Right renal cortex interstitium (tissue), 3 donors: ENCODE measurements at places on chromosomes 4 and X. TPM values are rescaled to one million over a fixed set of nuclear protein-coding genes. Genes with fewer than 3 reads are reported as not detected.

- DNase-seq: no peak
Observed at GRCh38 chr4:632926-633325, 7.6 kb downstream of the PDE6B start.

DNA sequence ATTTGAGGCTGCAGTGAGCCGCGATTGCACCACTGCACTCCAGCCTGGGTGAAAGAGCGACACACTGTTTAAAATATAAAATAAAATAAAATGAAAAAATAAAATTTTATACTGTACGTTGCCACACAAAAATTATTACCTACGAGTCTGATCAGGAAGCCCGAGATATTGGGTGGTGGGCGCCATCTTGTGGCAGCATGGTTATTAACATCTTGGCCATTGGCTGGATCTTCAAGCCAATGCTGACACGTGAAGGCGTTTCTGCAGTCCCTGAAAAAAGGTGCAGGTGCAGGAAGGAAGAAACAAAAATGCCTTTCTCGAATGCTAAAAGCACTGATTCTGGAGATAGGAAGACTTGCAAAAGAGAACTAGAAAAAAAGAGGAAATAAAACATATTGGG lies 4.9 kb upstream of the TLR8 start:
- peak; percentile 1 for DNase-seq

The FAM47C gene
- polyA plus RNA-seq: not detected

DNA sequence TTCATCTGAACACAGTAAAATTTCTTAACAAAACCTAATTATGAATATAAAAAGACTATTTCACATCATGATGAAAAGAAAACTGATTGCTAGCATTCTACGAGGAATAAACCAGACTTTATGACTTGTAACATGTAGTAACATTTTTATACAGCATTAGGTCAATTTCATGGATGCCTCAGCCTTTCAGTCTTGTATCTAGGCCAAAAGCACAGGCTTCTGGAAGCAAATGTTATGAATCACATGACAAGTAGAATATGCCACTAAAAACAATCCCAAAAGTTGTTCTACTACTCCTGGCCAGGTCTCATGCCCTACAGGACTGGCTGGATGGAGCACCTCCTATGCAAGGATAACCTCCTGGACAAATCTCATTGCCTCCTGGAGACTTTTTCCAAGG lies 101.2 kb downstream of the ARHGAP6 start:
- no peak for DNase-seq

DNA sequence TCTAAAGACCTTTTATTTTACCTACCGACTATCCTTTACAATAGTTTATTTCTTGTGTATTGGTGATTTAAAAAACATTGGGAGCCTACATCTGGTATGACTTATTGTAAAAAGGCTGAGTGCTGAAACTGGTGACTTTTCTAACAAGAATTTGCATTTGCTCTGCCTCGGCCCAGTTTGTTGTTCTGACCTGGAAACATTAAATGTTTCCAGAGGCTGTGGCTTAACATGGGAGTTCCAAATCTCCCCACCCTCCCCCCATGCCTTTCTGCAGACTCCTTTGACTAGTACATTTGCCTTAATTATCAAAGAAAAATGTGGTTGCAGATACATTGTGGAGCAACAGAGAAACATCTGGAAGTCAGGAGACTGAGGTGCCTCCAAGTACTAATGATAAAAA lies 39.8 kb downstream of the SPCS3 start:
- no peak for DNase-seq

GRCh38 chrX:121949041-121949760 lies 901.8 kb downstream of the GLUD2 start:
- DNase-seq: no peak

DNA sequence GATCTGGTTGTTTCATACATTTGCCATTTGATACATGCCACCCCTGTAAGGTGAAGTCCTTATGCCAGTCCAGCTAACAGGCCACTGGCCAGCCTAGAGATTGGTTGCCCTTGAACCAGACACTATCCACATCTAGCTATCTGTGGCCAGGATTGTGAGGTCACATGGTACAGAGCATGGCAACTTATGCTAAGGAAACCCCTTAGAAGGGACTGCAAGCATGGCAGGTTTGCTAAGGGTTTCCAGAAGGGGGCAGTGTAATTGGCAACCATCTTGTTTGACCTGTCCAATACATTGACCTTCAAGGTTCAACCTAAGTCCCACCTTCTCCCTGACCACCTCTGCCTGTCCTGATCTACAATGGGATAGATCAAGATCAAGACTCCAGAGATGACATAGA lies 47.5 kb downstream of the SMC1A start:
- no peak for DNase-seq

GRCh38 chr4:87019898-87020297 lies 85.1 kb downstream of the AFF1 start:
- no peak for DNase-seq

DNA sequence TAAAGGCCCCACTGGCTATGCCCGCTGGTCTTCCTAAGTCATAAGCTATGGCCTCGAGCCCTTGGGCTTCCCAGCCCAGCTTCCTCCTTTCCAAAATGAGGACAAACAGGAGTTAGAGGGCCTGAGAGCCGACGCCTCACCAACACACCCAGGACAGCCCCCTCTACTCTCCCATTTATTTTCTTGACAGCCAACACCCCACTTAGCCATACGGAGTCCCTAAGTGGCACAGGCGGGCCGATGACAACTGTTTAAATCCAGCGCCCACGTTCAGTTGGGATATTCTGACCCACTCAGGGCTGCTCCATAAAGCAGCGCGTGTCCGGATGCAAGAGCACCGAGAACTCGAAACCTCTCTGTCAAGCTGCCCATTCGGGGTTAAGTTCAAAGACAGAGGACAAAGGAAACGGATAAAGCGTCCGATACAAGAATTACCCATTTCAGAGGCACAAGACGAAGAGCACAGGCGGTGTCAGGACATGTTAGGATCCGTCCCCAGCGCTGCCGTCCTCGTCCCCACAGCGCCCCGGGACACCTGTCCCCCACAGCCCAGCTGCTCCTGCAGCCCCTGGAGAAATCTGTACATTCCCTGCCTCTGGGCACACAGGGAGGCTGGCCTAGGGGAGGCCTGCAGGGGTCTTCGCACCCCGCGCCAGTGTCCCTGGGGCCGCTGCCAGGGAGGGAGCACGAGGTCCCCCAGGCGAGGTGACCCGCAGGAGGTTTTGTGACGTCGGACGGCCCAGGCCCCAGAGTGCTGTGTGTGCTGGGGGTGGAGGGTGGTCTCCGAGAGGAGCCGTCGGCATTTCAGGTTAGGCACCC lies 1.2 kb downstream of the PRKX start:
- no peak for DNase-seq

DNA sequence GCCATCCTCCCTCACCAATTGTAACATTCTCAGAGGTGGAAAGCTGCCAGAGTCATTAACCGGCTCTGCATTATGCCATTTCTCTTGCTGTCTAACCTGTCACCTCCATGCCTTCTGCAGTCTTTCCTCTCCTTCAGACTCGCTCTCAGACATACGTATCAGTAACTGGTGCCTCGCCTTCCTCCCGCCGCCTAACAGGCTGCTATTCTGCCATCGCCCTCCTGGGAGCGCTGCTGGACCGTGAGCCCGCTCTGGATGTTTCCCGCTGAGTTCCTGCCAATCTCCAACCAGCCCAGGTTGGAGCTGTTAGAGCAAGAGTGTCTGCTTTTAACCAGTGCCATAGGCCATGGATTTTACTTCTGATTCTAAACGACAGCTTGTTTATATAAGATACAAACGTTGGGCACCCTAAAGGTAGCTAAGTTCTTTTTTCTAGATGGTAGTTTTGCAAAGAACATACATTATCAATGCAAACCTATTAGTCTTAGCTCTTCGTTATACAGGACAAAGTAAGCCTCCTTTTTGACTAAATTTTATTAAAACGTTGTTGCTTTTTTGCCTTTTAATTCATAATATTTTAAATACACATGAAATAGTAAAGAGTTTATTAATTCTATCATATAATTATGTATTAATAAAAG lies 59.5 kb upstream of the NEIL3 start:
- DNase-seq: peak; percentile 53

DNA sequence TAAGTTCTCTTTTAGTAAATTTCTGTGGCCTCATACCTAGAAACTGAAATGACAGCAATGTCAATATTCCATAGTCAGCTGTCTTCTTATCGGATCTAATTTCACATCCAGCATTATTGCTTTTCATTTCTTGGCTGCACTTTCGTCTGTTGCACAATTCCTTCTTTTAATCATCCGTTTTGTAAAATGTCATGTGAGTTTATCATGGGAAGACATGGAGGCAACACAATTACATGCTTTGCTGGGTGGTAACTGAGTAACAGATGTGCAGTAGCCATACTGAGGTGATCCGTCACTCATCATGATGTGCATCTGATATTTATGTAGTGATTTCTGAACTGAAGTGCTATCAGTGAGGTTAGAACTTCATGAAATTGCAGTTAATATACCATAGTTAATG lies 68.3 kb upstream of the SLC7A11 start:
- no peak for DNase-seq

The SHOX gene
- not detected for polyA plus RNA-seq

The ACE2 gene
- polyA plus RNA-seq: 65.3 TPM

- DNase-seq: no peak
Observed at GRCh38 chr4:12897954-12898353, 586.2 kb downstream of the RAB28 start.

GRCh38 chrX:5051831-5052491 lies 1176.7 kb downstream of the NLGN4X start:
- no peak for DNase-seq

The MCF2 gene
- 0.69 TPM for polyA plus RNA-seq
